ENCODE measurements at places on chromosomes 4 and X. TPM values are rescaled to one million over a fixed set of nuclear protein-coding genes. Genes with fewer than 3 reads are reported as not detected.
A peak's percentile ranks its signal among the peaks of the same experiment; 100 is the strongest.

- H3K27me3 ChIP-seq, result no peaks in the 10 kb centered on the region
- H3K27ac ChIP-seq, result no peak overlapping the region
- no peaks in the 10 kb centered on the region for H3K4me1 ChIP-seq
- no peak for DNase-seq
- H3K4me3 ChIP-seq, result no peak overlapping the region
These were observed 29.3 kb downstream of the BEND4 start for GRCh38 chr4:42123071-42123644.

DNA sequence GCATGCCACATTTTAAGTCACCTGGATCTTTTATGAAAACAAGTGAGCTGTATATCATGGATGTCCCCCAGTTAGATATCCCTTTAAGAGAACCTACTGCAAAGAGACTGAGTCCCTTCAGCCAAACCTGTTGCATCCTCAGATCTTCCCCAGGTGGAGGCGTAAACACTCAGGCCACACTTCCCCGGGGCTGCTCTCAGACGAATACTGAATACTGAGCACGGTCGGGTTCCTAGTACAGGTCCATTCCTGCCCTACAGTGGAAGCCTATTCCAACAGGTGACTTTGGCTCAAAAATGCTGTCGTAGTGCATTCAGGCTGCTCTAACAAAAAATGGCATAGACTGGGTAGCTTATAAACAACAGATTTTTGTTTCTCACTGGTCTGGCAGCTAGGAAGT, 320.2 kb upstream of the CLNK start:
- no peak for DNase-seq
- H3K27ac ChIP-seq, result no peak overlapping the region
- no peaks in the 10 kb centered on the region for H3K4me1 ChIP-seq
- no peaks in the 10 kb centered on the region for H3K36me3 ChIP-seq

DNA sequence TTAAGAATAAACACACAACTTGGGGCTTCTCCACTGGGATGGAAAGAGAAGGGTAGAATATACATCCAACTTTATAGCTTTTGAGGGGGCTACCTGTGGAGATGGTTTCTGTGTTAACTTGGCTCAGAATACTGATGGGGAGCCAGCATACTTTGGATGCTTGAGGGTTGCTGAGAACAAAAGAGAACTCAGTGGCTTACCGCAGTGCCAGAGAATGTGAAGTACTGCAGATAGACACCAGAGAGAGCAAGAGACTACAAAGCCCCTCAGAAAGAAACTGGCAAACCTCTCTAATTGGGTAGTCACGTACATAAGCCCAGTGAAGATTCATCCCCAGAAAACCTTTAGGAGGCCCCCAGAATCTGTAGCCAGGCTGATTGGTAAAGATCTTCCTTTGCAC, 214.4 kb downstream of the DCHS2 start:
- no peak for DNase-seq
- H3K27me3 ChIP-seq, result no peaks in the 10 kb centered on the region
- no peak overlapping the region for H3K4me3 ChIP-seq
- H3K27ac ChIP-seq, result no peak overlapping the region
- H3K4me1 ChIP-seq, result no peaks in the 10 kb centered on the region

GRCh38 chrX:10414862-10415261, 205.5 kb downstream of the MID1 start:
- no peak for DNase-seq
- H3K27me3 ChIP-seq, result no peaks in the 10 kb centered on the region
- no peak overlapping the region for H3K27ac ChIP-seq

Gene FGFR3
- total RNA-seq, result 82.0 TPM

GRCh38 chrX:19715711-19716638, 171.4 kb downstream of the SH3KBP1 start:
- no peak overlapping the region for H3K27ac ChIP-seq
- H3K4me1 ChIP-seq, result no peaks in the 10 kb centered on the region
- DNase-seq, result no peak

- no peaks in the 10 kb centered on the region for H3K36me3 ChIP-seq
- DNase-seq, result no peak
- H3K4me3 ChIP-seq, result no peak overlapping the region
- peaks cover 8% of the 10 kb centered on the region for H3K4me1 ChIP-seq
- H3K27me3 ChIP-seq, result no peaks in the 10 kb centered on the region
- peak overlapping the region; percentile 3 for H3K27ac ChIP-seq
These were observed 96.4 kb downstream of the FAM13A start for GRCh38 chr4:88960576-88960975.

DNA sequence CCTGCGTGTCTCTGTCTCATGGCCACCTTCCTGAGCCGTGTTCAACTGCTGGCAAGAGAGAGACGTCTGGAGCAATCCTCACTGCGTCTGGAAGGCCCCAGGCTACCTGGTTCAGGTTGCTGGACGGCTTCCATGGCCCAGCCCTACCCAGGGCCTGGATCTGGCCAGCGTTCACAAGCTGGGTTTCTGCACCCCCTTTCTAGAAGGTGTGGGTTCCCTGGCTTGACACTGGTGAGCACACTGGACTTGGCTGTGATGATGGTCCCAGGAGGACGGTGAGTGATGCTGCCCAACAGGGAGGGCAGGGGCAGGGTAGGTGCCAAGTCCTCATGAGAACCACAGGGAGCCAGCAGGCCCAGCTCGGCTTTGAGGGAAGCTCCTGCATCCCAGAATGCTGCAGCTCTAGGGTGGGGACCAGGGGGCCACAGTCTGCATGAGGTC, 63.4 kb downstream of the HTRA3 start:
- no peak for DNase-seq
- no peaks in the 10 kb centered on the region for H3K4me1 ChIP-seq
- no peak overlapping the region for H3K4me3 ChIP-seq
- H3K27ac ChIP-seq, result no peak overlapping the region

Gene MAGEA10
- not detected for total RNA-seq

Gene HPGDS
- 0.08 TPM for total RNA-seq

Gene CEP135
- 7.7 TPM for total RNA-seq

DNA sequence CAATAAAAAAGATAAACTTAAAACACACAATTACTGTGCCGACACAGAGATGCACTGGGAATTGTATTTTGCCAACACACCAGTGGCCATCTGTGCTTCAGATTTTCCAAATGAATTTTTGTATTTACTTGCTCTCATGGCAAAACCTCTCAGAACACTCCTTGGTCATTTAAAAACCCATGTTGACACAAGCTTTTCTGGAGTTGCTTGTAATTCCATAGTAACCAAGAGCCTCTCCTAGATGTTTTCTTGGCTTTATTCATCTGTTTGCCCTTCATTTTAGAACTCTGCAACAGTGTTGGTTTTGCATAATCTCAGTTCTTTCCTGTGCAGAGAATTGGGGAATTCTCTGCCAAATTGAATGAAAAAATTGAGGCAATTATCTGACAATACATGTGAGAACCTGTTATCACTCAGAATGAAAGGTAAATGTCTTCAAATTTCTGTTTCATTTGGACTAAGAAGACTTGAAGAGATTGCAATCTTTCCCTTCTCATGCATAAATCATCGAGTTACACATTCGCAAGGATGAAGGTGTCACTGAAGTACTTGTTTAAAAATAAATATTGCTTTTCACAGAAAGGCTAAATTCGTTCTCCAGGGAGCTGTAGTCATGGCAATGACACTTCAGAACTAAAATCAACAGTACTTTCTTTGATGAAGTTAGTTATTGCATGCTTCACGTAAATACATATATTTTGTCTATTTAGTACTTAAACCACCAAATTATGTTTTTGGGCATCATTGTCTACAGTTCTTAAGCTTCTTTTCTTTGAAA, 301.8 kb upstream of the CTSO start:
- no peak overlapping the region for H3K27ac ChIP-seq
- H3K27me3 ChIP-seq, result no peaks in the 10 kb centered on the region
- no peaks in the 10 kb centered on the region for H3K4me1 ChIP-seq
- H3K36me3 ChIP-seq, result no peaks in the 10 kb centered on the region
- no peak for DNase-seq
- H3K4me3 ChIP-seq, result no peak overlapping the region

- no peaks in the 10 kb centered on the region for H3K27me3 ChIP-seq
- no peaks in the 10 kb centered on the region for H3K4me1 ChIP-seq
- H3K36me3 ChIP-seq, result no peaks in the 10 kb centered on the region
- H3K27ac ChIP-seq, result peak overlapping the region; percentile 46
These were observed 22.4 kb downstream of the STARD8 start for GRCh38 chrX:68669871-68670270.

DNA sequence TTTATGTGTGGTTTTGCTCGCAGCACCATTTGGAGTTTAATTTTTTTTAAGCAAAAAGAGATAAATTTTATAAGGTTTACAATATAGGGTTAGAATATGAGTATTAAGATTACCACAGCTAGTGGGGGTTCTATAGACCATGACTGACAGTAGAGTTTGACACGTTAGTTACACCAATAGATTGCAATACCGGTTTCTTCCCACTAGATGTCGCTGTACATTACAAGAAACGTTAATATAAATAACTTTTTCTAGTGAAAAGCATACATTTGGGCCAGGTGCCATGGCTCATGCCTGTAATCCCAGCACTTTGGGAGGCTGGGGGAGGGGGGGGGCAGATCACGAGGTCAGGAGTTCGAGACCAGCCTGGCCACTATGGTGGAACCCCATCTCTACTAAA, 433.6 kb downstream of the MAGEB5 start:
- no peaks in the 10 kb centered on the region for H3K36me3 ChIP-seq
- no peak overlapping the region for H3K27ac ChIP-seq
- H3K27me3 ChIP-seq, result no peaks in the 10 kb centered on the region
- peak; percentile 9 for DNase-seq

- H3K27ac ChIP-seq, result no peak overlapping the region
- H3K4me3 ChIP-seq, result no peak overlapping the region
- H3K4me1 ChIP-seq, result no peaks in the 10 kb centered on the region
- no peaks in the 10 kb centered on the region for H3K36me3 ChIP-seq
- no peaks in the 10 kb centered on the region for H3K27me3 ChIP-seq
- no peak for DNase-seq
These were observed 15.9 kb downstream of the SETD7 start for GRCh38 chr4:139540161-139540560.

GRCh38 chr4:108649863-108650211, 562 bp upstream of the OSTC start:
- peak overlapping the region; percentile 4 for H3K4me3 ChIP-seq
- no peaks in the 10 kb centered on the region for H3K36me3 ChIP-seq

- H3K4me1 ChIP-seq, result no peaks in the 10 kb centered on the region
- H3K27ac ChIP-seq, result no peak overlapping the region
- DNase-seq, result no peak
- H3K27me3 ChIP-seq, result no peaks in the 10 kb centered on the region
- H3K36me3 ChIP-seq, result no peaks in the 10 kb centered on the region
These were observed 42.2 kb upstream of the CXCL8 start for GRCh38 chr4:73698217-73698616.

Gene NIPAL1
- total RNA-seq, result 14.5 TPM

DNA sequence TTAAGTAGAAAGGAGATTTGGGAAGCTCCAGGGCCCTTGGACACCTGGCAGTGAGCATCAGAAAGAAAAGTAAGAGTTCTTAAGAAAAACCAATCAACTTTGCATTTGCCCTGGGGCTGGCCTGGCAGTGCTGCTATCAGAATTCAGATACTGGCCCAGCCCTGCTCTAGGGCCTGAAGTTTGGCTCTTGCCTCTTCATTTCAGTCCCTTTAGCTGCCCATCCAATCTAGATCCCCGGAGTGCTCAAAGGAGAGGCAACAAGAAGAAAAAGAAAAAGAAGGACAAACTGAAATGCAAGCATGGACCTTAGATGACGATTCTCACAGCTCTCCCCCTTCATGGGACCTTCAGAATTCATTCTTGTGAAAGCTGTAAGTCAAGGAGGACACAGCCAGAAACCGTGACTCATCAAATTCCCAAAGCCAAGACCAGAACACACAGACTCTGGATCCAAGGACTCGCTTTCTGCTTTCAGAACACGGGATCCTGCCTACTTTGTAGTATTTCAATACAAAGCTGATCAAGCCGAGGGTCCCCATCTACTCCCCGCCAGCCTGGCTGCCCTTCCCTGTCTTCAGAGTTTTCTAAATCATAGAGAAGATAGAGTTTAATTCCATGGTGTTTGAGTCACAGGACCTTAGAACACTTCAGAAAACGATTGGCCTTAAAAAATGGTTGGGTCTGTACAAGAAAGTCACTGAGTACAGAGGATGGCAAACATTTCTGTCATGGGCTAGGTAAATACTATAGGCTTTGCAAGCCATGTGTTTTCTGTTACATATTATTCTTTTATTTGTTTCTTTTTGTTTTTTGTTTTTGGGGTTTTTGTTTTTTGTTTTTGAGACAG, 103.7 kb downstream of the RBM47 start:
- no peaks in the 10 kb centered on the region for H3K27me3 ChIP-seq
- no peak overlapping the region for H3K4me3 ChIP-seq
- H3K27ac ChIP-seq, result peak overlapping the region; percentile 87
- peaks cover 10% of the 10 kb centered on the region for H3K4me1 ChIP-seq
- H3K36me3 ChIP-seq, result no peaks in the 10 kb centered on the region

GRCh38 chr4:38382520-38382919, 281.5 kb upstream of the KLF3 start:
- H3K36me3 ChIP-seq, result no peaks in the 10 kb centered on the region
- peaks cover 34% of the 10 kb centered on the region for H3K4me1 ChIP-seq
- no peak overlapping the region for H3K4me3 ChIP-seq
- no peak for DNase-seq

Gene TACR3
- total RNA-seq, result 0.27 TPM

Gene CLNK
- total RNA-seq, result not detected

DNA sequence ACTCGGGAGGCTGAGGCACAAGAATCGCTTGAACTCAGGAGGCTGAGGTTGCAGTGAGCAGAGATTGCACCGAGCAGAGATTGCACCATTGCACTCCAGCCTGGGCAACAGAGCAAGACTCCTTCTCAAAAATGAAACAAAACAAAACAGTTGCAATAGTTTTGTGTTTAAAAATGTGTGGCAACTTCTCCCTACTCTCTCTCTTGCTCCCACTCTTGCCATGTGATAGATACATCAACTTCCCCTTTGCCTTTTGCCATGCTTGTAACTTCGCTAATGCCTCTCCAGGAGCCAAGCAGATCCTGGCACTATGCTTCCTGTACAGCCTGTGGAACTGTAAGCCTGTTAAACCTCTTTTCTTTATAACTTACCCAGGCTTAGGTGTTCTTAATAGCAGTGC, 52.5 kb upstream of the INTU start:
- H3K27me3 ChIP-seq, result no peaks in the 10 kb centered on the region
- DNase-seq, result no peak
- no peaks in the 10 kb centered on the region for H3K4me1 ChIP-seq
- no peak overlapping the region for H3K27ac ChIP-seq
- no peak overlapping the region for H3K4me3 ChIP-seq

Gene GPR119
- 1.4 TPM for total RNA-seq

Gene PFKFB1
- 2.1 TPM for total RNA-seq

DNA sequence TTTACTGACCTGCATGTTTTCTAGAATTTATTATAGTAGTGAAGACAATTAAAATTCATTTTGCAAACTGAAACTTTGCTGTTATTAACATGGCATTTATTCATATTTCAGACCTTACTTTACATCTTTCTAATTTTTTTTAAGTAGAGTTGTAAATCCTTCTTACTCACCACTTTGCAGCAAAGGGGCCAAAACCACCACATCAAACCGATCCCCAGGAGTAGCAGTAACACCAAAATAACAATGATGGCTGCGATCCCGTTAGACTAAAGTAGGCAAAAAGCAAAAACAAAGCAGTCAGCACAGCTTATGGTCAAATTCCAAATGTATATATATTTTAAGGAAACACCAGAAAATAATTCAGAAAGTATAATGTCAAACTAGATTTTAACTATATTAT, 64.7 kb downstream of the ANTXR2 start:
- H3K36me3 ChIP-seq, result no peaks in the 10 kb centered on the region
- no peaks in the 10 kb centered on the region for H3K27me3 ChIP-seq
- H3K4me1 ChIP-seq, result peaks cover 7% of the 10 kb centered on the region
- H3K4me3 ChIP-seq, result no peak overlapping the region
- no peak overlapping the region for H3K27ac ChIP-seq

GRCh38 chr4:145679991-145680455, at the start of gene C4orf51:
C4orf51 (plus strand) TSS chr4:145680146; CDS start chr4:145680204, 58 bp downstream.
- DNase-seq, result peak; percentile 62
- H3K4me1 ChIP-seq, result peaks cover 7% of the 10 kb centered on the region
- H3K27me3 ChIP-seq, result no peaks in the 10 kb centered on the region
- H3K36me3 ChIP-seq, result no peaks in the 10 kb centered on the region
- H3K4me3 ChIP-seq, result no peak within 1 kb of the TSS
- H3K27ac ChIP-seq, result peak within 1 kb of the TSS; percentile 66

Gene CDKL2
- 0.83 TPM for total RNA-seq

All from hepatocyte (in vitro differentiated cells).